IPS DF 6.9 (cell line): ENCODE measurements at places on chromosomes 1 and 21.

GRCh38 chr1:186481303-186481888 lies 20.5 kb upstream of the PDC start:
- no peak for DNase-seq

DNA sequence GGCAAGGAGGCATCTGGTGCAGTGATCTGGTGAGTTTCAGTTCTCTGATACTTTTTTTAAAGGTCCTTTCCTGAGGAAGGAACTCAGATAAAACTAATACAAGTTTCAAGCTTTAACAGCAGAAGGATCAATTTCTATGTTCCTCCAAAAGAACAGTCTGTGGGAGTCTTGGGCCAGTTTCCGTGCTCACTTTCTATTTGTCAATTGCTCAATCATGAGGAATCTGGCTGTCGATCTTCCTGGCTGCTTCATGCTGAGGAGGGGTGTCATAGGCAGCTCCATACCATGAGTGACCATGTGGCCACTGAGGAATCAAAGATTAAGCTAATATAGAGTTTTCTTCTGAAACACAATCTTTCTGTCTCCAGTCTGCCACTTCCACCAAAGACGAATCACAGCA lies 11.4 kb upstream of the TMEM125 start:
- no peak for DNase-seq

GRCh38 chr21:37871121-37871862 lies 45.0 kb downstream of the KCNJ6 start:
- DNase-seq, result no peak

DNA sequence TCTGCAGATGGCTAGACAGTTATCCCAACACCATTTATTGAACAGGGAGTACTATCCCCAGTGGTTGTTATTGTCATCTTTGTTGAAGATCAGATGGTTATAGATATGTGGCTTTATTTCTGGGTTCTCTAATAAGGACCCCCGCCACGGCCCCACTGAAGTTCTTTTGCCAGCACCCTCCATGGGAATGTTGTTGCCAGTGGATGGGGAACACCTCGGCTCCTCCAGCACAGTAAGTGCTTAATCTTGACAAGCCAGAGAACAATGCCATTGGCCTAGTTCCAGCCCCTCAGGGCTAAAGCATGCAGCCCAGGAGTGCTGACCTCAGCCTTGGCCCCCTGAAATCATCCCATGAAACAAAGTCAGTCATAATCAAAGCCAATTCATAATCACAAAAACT lies 337.6 kb downstream of the AGBL4 start:
- no peak for DNase-seq

GRCh38 chr1:246437961-246438360 lies 69.1 kb downstream of the SMYD3 start:
- DNase-seq, result no peak

- no peak for DNase-seq
Measured at GRCh38 chr1:39277879-39278278, 73.4 kb downstream of the MACF1 start.

- no peak for DNase-seq
Measured at GRCh38 chr1:232368821-232369321, 261.1 kb downstream of the SIPA1L2 start.

GRCh38 chr1:155983191-155984024 lies 5.1 kb upstream of the ARHGEF2 start:
- no peak for DNase-seq

- DNase-seq, result no peak
Measured at GRCh38 chr1:9200441-9200840, 34.1 kb upstream of the H6PD start.

DNA sequence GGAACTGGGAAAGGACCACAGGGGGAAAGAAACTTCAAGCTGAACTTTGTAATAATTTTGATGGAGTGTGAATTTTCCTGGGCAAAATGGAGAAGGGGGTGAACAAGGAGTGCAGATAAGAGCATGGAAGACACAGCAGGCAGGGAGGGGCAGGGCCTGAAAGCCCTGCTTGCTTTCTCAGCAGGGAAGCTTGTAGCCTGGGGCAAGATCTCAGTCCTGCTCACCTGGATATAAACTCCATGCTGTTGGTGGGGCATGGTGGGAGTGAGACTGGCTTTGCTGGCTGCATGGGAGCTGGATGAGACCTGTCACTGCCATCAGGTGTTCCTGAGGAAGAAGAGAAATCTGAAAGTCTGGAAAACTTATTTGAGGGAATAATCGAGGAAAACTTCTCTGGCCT lies 58.7 kb upstream of the RC3H1 start:
- DNase-seq, result no peak

GRCh38 chr1:36764798-36765197 lies 269.5 kb downstream of the GRIK3 start:
- no peak for DNase-seq
